ENCODE measurements at places on chromosomes 5 and 9. TPM values are rescaled to one million over a fixed set of nuclear protein-coding genes. Genes with fewer than 3 reads are reported as not detected.

The ROPN1L gene
- 4.3 TPM for total RNA-seq

The GALNT10 gene
- total RNA-seq = 19.5 TPM

The F2RL1 gene
- 17.5 TPM for total RNA-seq

The FAM221B gene
- total RNA-seq = not detected

The SDHA gene
- total RNA-seq = 75.5 TPM

The EQTN gene
- total RNA-seq = not detected

DNA sequence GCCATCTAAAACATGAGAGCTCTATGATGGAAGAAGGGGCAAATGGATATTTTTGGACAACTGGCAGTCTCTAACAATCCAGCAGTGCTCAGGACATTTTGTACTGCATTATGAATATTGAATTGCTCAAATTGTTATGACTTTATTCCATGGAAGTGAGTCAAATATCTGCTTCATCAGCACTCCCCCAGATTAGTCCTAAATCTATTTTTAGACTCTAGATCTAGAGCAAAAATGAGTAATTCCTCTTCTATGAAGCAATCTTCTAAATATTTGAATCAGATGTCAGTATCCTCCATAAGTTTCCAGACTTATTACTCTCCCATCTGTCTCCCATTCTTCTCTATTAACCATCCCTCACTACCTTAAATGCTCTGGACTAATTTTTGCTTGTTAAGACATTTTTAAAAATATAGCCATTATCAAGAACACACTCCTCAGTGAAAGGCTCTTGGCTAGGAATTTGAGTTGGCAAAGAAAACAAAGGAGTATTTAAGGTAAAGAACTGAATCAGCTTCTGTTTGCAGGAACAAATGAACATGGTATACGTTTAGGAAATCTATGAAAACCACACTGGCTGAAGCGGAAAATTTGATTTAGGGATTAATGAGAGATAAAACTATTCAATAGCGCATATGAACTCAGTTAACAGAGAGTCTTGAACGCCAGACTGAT, 300.9 kb downstream of the MCTP1 start:
- DNase-seq = no peak

GRCh38 chr5:134018154-134018985, 13.6 kb upstream of the VDAC1 start:
- peak; percentile 75 for DNase-seq

DNA sequence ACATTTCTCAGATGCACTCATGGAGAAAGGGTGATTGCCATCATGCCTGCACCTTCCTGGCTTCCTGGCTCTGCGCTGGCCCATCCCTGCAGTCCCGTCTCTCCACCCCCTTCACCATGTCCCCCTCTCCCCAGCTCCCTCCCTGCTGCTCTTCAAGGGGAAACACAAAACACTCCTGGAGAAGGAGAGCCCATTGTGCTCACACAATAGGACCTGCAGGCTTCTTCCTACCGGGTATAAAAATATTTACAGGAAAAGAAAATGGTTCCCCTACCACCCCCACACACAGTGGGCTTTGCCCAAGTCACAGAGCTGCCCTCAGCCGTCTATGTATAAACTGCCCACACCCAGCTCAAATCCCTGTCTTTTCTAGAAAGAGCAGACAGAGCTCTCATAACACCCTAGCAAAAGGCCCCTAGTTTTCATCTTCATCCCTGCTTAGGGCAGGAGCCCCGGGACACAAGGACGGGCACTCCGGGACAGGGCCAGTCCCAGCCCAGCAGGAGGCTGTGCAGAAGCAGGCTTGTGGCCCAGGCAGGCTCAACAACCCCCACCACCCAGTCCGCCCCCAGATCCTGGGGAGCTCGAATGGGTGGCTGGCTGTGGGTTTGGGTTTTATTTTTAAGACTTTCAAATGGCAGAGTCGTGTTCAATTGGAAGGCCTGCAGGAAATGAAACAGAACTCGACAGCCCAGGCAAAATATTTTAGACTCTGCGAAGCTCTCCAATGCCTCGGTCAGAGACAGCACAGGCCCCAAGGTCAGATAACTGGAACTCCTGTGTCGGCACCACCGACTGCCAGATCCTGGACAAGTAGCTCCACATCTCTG, 77.3 kb downstream of the LRSAM1 start:
- DNase-seq = no peak

GRCh38 chr5:167864801-167865200, 426.6 kb upstream of the WWC1 start:
- DNase-seq = no peak

DNA sequence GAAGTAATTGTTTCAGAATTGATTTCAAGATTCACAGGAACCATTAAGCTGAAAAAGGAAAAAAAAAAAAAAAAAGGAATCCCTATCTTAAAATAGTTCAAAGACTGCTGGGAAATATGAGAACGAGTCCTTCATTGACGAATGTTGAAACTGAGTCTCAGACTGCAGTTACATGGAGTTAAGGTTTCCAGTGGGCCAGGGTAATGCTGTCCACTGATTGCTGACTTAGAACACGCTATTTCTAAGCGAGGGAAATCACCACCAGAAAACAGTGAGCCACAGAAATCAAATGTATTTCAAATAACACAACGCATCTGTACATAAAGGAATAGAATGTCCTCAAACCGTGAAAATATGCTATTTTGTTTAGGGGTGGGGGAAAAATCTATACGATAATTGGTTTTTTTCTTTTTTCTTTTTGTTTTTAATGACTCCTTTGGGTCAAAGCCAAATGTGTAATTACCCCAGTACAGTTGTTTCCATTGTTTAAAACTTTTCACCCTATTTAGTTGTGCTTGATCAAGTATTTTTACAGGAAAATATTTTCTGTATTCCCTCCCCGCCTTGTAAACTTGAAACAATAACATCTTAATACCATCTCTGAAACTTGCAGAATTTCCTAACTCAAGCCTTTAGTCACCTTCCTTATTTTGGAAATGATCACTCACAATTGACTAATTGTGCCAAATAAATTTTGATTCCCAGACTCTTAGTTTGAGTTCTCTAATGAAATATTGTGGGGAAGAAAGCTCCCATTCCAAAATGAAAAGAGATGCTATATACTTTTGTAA, 208.3 kb downstream of the MCTP1 start:
- no peak for DNase-seq

GRCh38 chr9:8860925-8861324, 1061.3 kb upstream of the DMAC1 start:
- no peak for DNase-seq

- no peak for DNase-seq
These were observed 153.6 kb downstream of the GLIS3 start for GRCh38 chr9:4146293-4146692.

Data from body of pancreas (tissue), 4 donors.